ENCODE measurements at places on chromosomes 2 and 18.

GRCh38 chr18:75618146-75618545, 190.6 kb upstream of the SMIM21 start:
- DNase-seq, result no peak

- DNase-seq, result no peak
Observed at GRCh38 chr2:127951026-127951425, 65.3 kb upstream of the AMMECR1L start.

DNA sequence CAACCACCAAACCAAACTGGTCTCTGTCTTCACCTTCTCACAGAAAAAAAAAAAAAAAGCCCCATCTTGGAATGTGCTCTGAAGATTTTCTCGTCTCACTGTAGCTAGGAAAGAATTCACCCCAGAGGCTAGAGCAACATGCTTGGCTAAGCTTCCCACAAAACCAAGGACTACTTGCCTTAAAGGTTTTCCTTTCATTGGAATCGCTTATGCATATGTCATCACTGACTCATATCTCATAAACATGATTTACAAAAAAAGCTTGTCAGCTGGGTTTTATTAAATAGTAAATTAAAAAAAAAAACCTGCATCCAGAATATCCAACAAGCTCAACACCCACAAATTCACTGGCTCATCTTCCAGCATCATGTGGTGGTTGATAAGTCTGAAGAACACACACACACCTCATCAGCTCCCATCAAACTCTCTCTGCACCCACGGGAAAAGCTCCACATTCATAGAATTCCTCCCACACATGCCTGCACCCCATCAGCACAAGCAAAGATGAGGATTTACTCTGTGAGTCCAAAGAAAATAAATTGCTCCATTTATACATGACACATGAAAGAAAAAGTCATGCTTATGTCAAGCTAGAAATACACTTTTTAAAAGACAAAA, 182.0 kb upstream of the TRIB2 start:
- no peak for DNase-seq

GRCh38 chr2:148221166-148221565, 200.3 kb downstream of the MBD5 start:
- DNase-seq, result no peak

GRCh38 chr2:96869281-96869821, 529 bp downstream of the SEMA4C start:
- DNase-seq, result no peak

GRCh38 chr2:12014088-12014960, 267.9 kb downstream of the LPIN1 start:
- DNase-seq, result no peak
